Fibroblast of the aortic adventitia (primary cell): ENCODE measurements at places on chromosomes 13 and 19. TPM values are rescaled to one million over a fixed set of nuclear protein-coding genes. Genes with fewer than 3 reads are reported as not detected.

The FKRP gene
- total RNA-seq = 11.8 and 13.2 TPM in 2 replicates

The ZNF556 gene
- total RNA-seq = 0.08 TPM in 1 of 2 replicates, not detected in the other

The LGALS7B gene
- not detected in 2 replicates for total RNA-seq

DNA sequence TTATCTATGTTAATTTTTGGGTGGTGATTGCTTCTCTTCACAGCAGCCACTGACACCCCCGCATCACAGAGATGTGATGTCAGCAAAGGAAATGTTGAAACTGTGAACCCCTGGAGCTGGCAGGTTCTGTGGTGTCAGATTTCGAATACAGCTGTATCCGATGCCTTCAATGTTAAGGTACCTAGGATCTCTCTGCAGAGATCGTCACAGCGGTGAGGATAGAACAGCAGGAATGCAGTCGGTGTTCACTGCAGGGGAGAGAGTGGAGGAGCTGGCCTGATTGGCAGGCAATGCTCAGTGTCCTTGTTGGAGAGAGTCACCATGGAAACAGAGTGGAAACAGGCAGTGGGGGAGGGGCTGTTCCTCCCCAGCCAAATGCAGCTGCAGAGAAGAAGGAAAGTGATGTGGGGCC lies 79.5 kb upstream of the ZNF835 start:
- DNase-seq = no peak

DNA sequence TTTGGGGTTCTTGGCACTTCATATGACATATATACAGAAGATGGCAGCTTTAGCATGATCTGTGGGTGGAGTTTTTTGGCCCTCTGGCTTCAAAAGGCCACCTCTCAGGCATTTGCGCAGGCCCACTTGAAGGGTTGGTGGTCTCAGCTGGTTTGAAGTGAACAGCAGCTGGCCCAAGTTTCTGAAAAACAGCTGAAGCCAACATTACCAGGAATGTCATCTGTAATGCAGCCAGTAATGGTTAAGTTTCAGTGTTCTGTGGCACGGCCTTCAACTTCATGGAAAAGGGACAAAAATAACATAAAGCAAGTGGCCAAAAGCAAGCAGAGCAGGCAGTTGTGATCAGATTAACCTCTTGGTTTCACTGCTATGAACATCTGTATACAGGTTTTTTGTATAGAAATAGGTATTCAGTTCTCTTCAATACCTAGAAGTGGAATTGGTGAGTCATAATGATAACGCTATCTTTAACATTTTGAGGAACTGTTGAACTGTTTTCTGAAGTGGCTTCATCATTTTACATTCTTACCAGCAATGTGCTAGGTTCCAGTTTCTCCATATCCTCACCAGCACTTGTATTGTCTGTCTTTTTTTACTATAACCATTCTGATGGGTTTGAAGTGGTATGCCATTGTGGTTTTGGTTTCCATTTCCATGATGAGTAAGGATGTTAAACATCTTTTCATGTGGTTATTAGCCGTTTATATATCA lies 245.4 kb downstream of the SHISA2 start:
- DNase-seq = no peak

DNA sequence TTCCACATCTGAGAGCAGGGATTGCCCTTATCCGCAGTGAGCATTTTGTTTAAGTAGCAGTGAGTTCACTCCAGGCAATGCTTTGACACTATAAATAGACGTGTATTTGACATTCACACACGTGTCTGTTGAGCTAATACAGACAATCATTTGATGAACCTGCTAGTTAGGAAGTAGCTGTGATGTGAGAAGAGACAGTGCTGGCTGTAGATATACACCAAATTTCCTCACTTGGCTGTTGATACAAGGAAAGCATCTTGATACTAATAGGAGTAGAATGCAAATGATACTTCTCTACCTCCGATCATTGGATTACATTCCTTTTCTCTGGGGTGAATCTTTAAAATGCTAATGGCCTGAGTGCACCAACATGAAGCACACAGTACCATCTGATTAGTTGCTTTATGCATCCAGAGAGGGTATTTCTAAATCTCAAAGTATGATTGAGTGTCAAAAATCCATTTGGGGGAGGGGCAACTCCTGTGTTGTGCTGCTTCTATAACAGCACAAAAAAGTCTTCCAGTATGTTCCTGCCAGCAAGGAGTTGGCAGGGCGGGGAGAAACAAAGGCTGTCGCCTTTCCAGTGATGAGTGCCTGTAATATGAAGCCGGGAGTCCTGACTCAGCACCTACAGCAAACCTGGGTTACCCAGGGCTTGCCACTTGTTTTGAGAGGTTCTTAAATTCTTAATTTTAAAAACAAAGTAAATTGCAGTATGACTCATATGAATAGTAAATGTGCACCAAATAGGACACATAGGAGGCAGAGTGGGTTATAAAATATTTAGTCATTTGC lies 7.0 kb downstream of the CUL4A start:
- peak; percentile 73 for DNase-seq

- peak; percentile 19 for DNase-seq
Measured at GRCh38 chr19:662207-662961, 630 bp downstream of the RNF126 start.

GRCh38 chr19:18002347-18002850 lies 5.6 kb upstream of the ARRDC2 start:
- no peak for DNase-seq

The MKNK2 gene
- total RNA-seq = 75.8 and 84.3 TPM in 2 replicates
